ENCODE measurements at places on chromosomes 7 and 10.

- DNase-seq = peak; percentile 54
These were observed 1.4 kb downstream of the JCAD start for GRCh38 chr10:30057894-30058556.

- DNase-seq = no peak
These were observed 2.8 kb upstream of the ZC3HAV1 start for GRCh38 chr7:139112316-139112715.

DNA sequence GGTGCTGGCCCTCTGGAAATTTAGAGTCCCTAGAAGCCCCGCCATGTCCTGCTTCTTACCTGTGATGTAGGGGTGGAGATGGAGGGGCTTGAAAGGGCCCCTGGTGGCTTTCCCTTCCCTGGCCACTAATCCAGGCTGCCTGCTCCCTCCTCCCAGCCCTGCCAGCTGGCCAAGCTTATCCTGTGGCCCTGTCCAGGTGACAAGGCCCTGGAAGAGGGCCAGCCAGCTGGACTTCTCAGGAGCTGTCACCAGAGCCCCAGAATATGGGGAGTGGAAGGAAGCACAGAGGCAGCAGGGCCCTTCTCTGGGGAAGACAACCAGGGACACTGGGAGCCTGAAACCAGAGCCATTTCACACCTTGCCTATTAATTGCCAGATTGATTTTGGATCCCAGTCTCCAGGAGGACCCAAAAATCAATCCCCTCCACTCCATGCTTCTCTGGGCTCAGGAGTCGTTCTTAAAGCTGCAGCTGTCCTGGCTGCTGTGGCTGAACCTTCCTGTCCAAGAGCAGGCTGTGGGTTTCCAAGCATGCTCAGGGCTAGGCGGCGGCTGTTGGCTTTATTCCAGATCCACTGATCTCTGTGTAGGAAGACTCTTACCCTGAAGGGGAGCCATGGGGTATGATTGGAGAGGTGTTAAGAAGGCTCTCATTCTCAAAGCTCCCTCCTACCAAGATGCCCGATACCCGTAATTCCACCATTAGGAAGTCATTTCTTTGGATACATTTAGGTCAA is 52.6 kb upstream of the PCBD1 start:
- DNase-seq = no peak

DNA sequence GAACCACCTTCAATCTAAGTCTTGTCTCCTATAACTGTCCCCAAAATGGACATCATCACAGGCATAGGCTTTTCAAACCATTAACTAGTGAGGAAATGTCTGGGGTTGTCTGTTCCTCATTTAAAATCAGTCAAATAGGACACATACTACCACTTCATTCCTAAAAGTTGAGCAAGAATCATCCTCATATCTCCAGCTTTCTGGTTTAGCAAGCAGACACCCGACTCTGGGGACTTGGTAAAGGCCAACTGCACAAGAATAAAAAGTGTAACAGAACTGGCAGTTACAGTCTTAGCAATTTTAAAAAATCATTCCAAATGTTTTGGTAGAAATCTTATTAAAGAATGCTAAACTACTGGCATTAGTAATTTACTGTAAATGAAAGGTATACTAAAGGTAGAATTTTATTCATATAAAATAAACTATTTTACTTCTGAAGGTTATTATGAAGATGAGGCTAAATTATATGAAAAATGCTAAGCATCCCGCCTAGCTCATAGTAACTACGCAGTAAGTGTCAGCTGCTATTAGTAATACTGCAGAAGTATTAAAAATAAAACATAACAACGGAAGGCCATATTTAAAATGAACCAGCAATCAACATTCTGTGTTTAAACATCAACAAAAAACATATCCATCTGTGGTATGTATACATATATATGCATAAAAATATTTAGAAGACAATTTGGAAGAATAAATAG is 60.8 kb downstream of the ZNF438 start:
- DNase-seq = no peak

DNA sequence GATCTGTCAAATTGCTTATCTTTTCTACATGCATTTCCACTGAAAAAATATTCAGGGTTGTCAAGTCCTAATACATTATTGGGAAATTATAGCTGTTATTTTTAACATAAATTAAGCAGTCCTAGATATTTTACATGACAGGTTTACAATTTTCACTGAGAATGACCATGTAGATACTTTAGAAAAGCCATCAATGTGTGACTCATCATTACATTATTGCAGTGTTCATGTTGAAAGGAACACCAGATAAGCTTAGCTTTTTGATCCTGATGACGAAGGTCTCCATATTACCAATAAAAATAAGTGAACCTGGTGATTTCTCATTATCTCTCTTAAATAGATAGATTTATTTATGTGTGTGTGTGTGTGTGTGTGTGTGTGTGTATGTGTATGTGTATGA is 529.5 kb upstream of the PCDH15 start:
- no peak for DNase-seq

DNA sequence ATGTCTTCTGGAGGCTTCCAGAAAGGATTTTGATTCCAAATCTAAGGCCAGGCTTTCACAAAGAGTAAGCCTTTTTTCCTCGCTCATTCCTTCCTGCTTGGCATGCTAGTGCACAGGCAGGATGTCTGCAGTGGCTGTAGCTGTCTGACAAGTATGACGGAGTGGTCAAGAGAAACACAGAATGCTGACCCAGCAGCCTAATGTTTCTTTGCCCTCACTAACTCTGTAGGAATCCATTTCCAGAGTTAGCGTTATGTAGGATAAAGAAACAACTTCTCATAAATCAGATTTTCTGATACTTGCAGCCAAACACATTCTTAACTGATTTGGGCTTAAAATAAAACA is 190.8 kb upstream of the AGK start:
- peak; percentile 61 for DNase-seq

- no peak for DNase-seq
These were observed 9.2 kb upstream of the PRTFDC1 start for GRCh38 chr10:24961582-24961981.

Measured in endothelial cell of umbilical vein (primary cell).